ENCODE measurements at places on chromosomes 4 and X.

- DNase-seq = no peak
These were observed 36.7 kb upstream of the ARHGAP6 start for GRCh38 chrX:11702420-11702819.

DNA sequence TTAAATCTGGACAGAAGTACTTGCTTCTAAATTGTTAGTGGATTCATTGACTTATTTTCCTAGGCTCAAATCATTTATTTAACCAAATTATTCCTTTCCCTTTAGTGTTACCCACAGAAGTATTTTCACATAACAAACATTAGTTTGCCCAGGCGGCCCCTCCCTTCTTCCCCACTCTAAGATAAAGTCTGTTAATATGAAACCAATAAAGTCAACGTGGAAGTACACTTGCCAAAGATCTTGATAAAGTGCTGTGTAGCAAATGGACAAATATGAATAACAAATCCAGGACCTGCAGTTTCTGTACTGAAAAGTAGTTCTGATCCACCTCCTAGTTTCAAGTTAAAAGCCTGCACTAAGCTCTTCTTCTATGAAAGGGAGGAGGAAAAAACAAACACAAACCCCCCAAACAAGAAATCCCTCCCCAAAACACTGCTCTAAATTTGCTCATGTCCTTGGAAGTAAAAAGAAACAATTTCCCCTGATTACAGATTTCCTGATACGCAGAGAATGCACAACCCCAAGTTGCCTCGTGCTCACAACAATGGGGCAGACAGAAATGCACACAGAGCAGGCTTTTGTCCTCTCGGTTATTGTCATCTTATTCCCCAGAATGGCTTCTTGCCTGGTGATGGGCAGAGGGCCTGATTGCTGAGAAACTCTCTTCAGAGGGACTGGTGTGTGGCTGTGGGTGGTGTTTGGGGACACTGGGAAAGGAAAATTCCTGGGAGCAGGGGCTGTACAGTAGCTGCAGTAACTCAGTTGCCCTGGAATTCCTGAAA lies 23.2 kb downstream of the TMSB4X start:
- DNase-seq = no peak

DNA sequence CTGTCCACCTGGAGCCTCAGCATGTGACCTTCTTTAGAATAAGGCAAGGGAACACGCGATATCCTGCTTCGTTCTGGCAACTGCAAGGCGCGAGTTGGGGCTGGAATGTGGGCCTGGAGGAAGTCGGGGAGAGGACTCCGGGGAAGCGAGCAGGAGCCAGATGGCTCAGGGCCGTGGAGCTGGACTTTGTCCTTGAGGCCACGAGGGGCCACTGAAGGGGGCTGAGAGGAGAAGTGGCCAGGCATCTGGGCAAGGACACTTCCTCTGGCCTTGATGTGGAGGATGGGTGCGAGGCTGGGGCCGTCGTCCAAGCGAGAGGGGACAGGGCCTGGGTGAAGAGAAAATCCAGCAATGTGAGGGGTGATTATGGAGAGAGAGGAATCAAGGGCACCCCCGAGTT lies 12.2 kb upstream of the DUSP9 start:
- DNase-seq = no peak

DNA sequence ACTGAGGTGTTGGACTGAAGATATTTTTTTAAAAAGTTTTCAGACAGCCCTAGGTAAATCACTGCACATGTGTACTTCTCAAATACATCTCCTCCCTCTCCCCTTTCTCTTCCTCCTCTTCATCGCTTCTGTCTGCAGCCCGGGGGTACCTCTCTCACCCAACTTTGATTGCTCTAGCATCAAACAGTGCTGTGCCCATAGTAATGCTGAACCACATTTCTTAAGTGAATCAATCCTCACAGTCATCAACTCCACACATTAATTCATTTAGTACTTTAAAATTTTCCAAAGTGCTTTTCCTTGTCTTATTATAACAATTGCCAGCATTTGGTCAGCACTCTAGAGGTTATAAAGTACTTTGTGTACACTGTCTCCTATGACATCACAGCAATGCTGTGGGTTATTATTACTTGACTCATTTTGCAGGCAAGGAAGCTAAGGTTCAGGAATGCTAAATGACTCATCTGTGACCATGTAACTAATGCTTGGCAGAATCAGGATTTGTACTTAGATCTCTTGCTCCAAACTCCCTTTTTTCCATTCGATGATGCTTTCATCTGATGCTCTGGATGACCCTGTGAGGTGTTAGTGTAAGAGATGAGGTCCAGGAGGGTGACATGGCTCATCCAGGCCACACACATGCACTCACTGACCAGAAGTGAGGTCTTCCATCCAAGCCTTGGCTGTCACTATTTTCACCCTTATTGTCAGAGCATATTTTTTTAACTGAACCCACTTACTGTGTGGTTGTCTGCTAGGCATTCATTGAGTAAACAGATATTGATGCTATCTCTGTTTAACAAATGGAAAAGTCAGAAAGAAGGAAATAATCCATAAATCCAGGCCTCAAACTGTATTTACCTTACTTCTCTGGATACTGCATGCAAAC lies 58.8 kb downstream of the RHOH start:
- peak; percentile 94 for DNase-seq

DNA sequence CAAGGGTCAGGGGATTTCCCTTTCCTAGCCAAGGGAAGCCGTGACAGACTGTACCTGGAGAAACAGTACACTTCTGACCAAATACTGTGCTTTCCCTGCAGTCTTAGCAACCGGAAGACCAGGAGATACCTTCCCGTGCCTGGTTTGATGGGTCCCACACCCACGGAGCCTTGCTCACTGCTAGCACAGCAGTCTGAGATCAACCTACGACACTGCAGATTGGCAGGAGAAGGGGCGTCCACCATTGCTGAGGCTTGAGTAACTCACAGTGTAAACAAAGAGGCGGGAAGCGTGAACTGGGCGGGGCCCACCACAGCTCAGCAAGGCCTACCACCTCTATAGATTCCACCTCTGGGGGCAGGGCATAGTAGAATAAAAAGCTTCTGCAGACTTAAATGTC lies 48.7 kb upstream of the SRD5A3 start:
- peak; percentile 67 for DNase-seq
